ENCODE measurements at places on chromosomes 11 and 22.

DNA sequence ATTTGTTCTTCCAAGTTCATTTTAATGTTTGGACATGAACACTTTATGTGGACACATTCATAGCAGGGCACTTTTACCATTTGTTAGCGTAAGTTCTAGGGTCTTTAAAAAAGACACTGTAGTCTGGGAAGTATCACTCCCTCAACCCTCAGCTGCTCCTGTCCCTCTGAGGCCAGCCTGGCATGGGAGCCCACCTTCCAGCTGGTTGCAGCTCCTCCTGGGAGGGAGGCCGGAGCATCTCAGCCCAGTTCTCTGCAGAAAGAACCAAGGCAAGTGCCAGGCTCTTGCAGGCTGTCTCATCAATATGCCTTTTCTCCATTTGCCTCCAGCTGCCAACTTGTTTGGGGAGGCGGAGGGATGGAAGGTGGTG is 150.6 kb downstream of the OPCML start:
- no peak for DNase-seq

DNA sequence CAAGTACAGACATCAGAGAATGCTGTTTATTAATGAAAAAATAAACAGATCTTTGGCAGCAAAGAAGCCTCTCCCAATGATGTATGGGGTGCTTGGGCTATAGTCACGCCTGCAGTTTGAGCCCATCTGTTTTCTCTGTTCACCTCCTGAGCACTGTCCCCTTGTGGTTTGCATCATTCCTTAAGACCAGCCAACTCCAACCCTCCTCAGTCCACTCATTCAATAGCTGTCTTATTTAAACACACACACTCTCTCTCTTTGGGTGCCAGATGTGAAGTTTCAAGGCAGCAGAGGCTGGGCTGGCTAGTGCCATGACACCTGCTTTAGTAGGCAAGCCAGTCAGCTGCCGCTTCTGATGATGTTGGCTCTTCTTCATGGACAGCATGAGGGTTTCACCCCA is 58.1 kb downstream of the POLD3 start:
- no peak for DNase-seq

DNA sequence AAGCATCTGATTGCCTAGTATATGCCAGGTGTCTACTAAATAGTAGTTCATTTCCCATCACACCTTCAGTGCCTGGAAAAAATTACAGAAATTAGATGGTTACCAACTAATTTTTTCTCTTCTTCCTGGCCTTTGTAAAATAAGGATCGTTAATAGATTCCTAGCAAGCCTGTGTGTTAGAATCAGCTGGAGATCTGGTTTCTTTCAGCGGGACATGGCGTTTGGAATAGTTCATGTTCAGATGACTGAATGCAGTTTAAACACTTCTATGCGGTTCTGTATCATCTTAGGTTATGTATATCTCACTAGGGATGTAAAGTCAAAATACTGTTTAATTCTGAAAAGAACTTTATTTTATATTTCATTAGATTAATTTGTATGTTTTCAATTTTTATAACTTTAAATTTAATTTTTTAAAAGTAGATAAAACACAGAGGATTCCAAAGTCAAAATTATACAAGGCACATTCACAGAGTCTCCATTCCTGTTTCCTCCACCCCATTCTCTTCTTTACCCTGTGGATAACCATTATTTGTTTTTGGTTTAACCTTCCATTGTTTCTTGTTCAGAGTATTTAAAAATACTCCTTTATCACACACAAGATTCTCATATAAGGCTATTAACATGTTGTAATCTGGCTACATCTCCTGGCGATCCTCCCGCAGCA is 132.8 kb downstream of the ATXN10 start:
- no peak for DNase-seq

GRCh38 chr11:131281316-131281715 is 89.1 kb upstream of the NTM start:
- no peak for DNase-seq

DNA sequence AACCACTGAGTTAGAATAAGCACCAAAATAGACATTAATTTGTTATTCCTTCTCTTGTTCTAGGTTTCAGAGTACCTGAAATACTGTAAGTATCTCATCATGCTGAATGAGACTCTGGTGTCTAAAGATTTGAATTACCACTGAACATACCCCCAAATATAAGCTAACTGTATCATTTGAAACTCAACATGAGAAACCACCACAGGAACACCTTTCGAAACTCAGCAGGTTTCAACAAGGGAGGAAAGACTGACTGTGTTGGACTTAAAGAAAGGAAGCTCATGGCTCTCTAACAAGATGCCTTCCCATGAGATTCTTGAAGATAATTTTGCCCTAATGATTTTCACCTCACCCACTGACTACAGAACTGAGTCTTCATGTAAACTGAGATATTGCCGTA is 37.0 kb downstream of the PRCP start:
- no peak for DNase-seq

DNA sequence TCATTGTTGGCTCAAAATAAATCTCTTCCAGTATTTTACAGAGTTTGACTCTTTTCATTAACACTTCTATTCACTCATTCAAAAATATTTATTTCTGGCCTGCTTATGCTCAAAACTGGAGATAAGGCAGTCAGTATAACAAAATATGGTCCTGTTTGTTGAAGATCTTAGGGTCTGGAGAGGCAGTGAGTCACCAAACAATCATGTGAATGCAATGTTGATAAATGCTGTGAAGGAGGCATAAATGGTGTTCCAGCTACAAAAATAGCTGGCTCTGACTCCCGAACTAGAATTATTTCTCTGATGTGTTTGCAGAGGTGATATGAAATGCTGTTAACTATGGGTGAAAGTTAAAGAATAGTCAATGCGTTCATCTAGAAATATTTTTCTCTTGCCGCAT is 390.6 kb downstream of the AASDHPPT start:
- no peak for DNase-seq

- no peak for DNase-seq
Observed at GRCh38 chr11:68812526-68812925, 29.2 kb downstream of the CPT1A start.

GRCh38 chr11:46036969-46037368 is 84.3 kb downstream of the PHF21A start:
- DNase-seq, result no peak

DNA sequence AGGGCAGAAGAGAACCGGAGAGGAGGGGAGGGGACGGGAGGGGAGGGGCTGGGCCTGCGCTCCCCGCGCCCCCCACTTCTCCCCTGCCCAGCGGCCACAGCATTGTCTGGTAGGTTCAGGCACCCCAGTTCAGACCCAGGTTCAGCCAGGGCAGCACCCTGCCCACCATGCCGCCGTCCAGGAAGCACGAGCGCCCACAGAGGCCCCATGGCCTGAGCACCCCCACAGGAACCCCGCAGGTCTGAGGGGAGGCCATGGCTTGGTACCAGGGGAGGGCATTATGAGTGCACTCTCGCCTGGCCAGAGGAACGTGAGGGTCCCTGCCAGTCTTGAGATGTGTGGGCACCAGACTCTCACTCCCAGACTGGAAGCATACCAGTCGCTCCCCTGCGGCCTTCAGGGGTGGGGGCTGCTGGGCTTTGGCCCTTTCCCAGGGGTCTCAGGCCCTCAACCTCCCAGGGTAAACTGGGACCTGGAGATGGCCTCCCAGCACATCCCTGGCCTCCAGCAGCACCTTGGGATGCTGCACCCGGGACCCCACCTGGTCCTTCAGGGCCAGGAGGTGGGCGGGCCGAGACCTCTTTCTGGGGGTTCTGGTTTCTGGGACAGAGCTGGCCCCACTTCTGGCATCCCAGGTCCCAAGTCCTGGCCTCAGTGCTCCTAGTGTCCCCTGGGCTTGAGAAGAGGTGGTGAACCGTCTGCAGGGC is 597 bp upstream of the PLXNB2 start:
- no peak for DNase-seq

DNA sequence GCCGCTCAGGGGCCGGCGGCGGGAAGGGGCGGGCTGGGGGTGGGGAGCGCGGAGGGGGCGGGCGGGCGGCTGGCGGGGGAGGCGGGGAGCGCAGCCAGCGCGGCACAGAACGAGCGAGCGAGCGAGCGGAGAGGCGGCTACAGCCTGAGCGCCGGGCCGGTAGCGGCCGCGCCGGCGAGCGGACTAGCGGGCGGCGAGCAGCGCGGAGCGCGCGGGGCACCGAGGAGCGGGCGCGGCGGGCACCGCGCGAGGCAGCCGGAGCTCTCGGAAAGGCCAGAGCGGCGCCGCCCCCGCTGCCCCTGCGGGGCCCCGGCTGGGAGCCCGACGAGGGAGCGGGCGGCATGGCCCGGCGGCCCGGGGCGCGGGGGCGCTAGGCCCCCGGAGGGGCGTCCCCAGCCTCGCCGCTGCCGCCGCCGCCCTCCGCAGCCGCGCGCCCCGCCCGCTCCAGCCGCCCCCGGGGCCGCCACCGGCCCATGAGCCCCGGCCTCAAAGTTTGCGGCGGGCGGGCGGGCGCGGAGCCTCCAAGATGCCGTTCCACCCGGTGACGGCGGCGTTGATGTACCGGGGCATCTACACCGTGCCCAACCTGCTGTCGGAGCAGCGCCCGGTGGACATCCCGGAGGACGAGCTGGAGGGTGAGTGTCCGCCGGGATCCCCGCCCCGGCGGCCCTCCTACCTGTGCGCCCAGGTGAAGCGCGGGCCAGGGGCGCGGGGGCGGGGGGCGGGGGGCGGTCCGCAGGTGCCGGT is at the start of gene CABP7:
Gene CABP7 (plus strand): TSS at position 105 of the 747 bp plus-strand sequence. CDS start 422 bp downstream, at position 527.
- DNase-seq, result no peak

DNA sequence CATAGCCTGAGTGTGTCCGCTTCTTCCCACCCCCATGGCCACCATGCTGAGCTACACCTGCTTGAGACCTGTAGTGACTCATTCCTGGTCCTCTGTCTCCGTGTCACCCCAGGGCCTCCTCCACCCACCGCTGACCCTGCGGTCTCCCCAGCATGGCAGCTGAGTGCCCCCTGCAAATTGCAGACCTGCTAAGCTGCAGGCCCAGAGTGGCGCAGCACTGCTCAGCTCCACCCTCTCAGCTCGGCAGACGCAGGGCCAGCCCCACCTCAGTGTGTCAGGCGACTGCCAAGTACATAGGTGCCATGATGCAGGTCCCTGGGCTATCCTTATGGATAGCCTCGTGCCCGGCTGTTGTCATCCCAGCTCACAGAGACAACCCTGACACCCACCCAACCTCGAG is 13.1 kb downstream of the MS4A15 start:
- DNase-seq, result no peak

GRCh38 chr11:115421352-115421991 is 82.7 kb downstream of the CADM1 start:
- DNase-seq, result no peak

DNA sequence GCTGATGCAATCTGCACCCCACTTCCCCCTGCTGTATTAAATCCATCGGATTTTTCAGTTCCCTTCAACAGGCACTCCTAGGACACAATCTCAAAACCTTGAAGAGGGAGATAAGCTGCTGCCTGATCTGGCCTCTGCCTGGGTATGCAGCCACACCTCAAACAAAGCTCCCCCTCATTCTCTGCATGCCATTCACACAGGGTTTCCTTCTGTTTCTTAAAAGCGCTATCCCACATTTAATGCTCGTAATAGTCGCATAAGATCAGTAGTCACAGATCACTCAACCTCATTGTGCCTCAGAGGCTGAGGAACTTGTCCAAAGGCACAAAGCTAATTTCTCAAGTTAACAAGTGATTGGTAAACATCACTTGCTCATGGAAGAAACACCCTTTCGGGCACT is 34.0 kb downstream of the UQCR10 start:
- no peak for DNase-seq

Measured in thymus (tissue), 14 donors.